ENCODE measurements at places on chromosomes 12 and 14. TPM values are rescaled to one million over a fixed set of nuclear protein-coding genes. Genes with fewer than 3 reads are reported as not detected.

- H3K4me1 ChIP-seq: peaks cover 60% of the 10 kb centered on the region
- DNase-seq: no peak
- H3K36me3 ChIP-seq: no peaks in the 10 kb centered on the region
- H3K27ac ChIP-seq: no peak overlapping the region
- no peak overlapping the region for H3K4me3 ChIP-seq
These were observed 39.0 kb downstream of the ITPK1 start for GRCh38 chr14:93076755-93077154.

DNA sequence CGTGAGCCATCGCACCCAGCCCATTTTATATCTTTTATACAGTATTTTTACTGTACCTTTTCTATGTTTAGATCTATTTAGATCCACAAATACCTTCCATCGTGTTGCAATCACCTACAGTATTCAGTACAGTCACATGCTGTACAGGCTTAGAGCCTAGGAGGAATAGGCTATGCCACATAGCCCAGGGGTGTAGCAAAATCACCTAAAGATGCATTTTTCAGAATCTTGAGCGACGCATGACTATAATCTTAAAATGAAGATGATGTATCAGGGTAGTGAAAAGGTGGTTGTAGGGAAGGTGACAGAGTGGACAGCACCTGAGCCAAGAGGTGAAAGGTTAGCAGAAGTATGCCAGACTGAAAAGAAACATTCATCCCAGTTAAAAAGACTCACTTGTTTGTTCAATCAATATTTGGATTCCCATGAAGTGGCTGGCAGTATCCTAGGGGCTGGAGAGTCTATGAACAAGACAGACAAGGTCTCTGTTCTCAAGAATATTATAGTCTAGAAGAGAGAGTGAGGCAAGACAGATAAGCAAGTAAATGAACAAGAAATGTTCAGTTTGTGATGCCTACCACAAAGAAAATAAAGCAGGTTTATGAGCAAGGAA, 3.6 kb downstream of the SPRING1 start:
- H3K4me3 ChIP-seq: peak overlapping the region; percentile 9
- peaks cover 36% of the 10 kb centered on the region for H3K4me1 ChIP-seq

GRCh38 chr14:50601394-50601793, 41.4 kb downstream of the ATL1 start:
- H3K4me1 ChIP-seq: no peaks in the 10 kb centered on the region
- H3K27me3 ChIP-seq: no peaks in the 10 kb centered on the region
- no peak overlapping the region for H3K4me3 ChIP-seq
- DNase-seq: no peak
- no peak overlapping the region for H3K27ac ChIP-seq

GPR84 gene
- polyA plus RNA-seq: not detected

ACVRL1 gene
- not detected for polyA plus RNA-seq

- no peak for DNase-seq
- no peak overlapping the region for H3K27ac ChIP-seq
- H3K36me3 ChIP-seq: no peaks in the 10 kb centered on the region
- no peak overlapping the region for H3K4me3 ChIP-seq
These were observed 33.2 kb downstream of the STON2 start for GRCh38 chr14:81366884-81367283.

DNA sequence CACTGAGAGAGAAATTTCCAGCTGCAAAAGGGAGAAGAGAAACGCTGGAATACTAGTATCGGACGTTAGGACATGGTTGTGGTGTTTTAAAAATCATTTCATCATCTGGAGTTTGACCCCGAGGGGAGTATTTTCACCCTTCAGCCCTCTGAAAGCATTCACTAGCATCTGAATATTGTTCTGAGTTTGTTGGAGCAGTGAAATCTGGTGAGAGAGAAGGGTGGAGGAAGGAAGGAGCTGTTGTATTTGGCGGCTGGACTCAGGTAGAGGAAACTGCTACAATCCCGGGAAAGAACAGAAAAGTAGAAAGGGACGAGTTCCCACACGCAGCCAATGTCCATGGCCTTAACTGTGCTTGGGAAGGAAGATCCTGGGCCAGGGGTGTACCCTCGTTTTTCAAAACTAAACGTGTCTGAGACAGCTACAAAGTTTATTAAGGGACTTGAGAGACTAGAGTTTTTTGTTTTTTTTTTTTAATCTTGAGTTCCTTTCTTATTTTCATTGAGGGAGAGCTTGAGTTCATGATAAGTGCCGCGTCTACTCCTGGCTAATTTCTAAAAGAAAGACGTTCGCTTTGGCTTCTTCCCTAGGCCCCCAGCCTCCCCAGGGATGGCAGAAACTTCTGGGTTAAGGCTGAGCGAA, 896 bp upstream of the CDKN1B start:
- peaks cover 75% of the 10 kb centered on the region for H3K4me1 ChIP-seq
- H3K27ac ChIP-seq: peak overlapping the region; percentile 98
- peak overlapping the region; percentile 99 for H3K4me3 ChIP-seq
- peak; percentile 3 for DNase-seq
- H3K27me3 ChIP-seq: no peaks in the 10 kb centered on the region

GRCh38 chr14:59187802-59188460, 536 bp upstream of the DAAM1 start:
- peak overlapping the region; percentile 87 for H3K27ac ChIP-seq
- peak overlapping the region; percentile 98 for H3K4me3 ChIP-seq
- peaks cover 11% of the 10 kb centered on the region for H3K27me3 ChIP-seq
- H3K36me3 ChIP-seq: no peaks in the 10 kb centered on the region
- DNase-seq: no peak
- peaks cover 21% of the 10 kb centered on the region for H3K4me1 ChIP-seq

DNA sequence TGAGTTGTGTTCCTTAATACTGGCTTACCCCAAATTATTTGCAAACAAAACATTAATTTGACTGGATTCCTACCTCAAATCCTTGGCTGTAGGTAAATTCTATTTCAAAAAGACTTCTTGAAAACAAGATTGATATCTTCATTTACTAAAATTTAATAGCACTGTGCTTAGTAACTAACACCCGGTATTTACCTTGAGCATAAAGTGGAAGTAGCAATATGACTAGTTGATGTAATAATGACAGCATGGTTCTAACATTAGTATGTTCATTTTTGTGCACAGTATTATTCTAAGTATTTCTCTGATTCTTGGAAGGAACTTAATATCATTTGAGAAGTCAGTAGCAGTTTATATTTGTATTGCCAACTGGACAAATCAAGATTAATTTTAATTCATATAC, 96.8 kb downstream of the PPHLN1 start:
- H3K27ac ChIP-seq: no peak overlapping the region
- H3K27me3 ChIP-seq: no peaks in the 10 kb centered on the region
- H3K36me3 ChIP-seq: peaks cover 21% of the 10 kb centered on the region

NFE2 gene
- 3.6 TPM for polyA plus RNA-seq

- peaks cover 27% of the 10 kb centered on the region for H3K4me1 ChIP-seq
- H3K27ac ChIP-seq: no peak overlapping the region
- DNase-seq: no peak
- H3K4me3 ChIP-seq: no peak overlapping the region
These were observed 44.8 kb downstream of the ARHGAP5 start for GRCh38 chr14:32121948-32122347.

DNA sequence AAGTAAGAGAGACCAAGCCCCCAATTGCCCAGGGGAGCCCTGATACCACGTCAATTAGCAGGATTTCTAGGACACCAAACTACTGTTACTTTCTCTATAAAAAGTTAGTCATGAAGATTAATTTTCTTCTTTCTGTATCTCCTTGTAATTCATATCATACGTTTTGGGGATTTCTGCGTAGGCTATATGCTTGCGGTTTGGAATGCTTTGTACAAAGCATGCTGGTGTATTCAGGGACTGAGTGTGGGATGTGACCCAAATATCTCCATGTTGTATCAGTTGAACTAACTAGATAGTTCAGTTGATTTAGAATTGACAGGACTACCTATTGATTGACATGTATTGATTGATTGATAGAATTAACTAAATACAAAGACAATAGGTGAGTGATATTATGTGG, 7.7 kb downstream of the GPR33 start:
- no peaks in the 10 kb centered on the region for H3K36me3 ChIP-seq
- no peak for DNase-seq
- peaks cover 3% of the 10 kb centered on the region for H3K4me1 ChIP-seq
- H3K27me3 ChIP-seq: peaks cover 6% of the 10 kb centered on the region

GRCh38 chr12:5511644-5512600, 80.0 kb downstream of the NTF3 start:
- H3K4me3 ChIP-seq: no peak overlapping the region
- no peak overlapping the region for H3K27ac ChIP-seq
- no peaks in the 10 kb centered on the region for H3K4me1 ChIP-seq
- no peaks in the 10 kb centered on the region for H3K36me3 ChIP-seq
- peaks cover 30% of the 10 kb centered on the region for H3K27me3 ChIP-seq
- DNase-seq: no peak

- no peak overlapping the region for H3K27ac ChIP-seq
- no peaks in the 10 kb centered on the region for H3K4me1 ChIP-seq
- DNase-seq: no peak
- H3K36me3 ChIP-seq: no peaks in the 10 kb centered on the region
- H3K27me3 ChIP-seq: peaks cover 12% of the 10 kb centered on the region
- no peak overlapping the region for H3K4me3 ChIP-seq
These were observed 210.4 kb downstream of the SPTSSA start for GRCh38 chr14:34251662-34252061.

- no peaks in the 10 kb centered on the region for H3K27me3 ChIP-seq
- H3K4me3 ChIP-seq: peak overlapping the region; percentile 15
- H3K4me1 ChIP-seq: peaks cover 27% of the 10 kb centered on the region
These were observed 17.0 kb downstream of the RHOF start for GRCh38 chr12:121776190-121777098.

SMAGP gene
- polyA plus RNA-seq: 55.3 TPM

- H3K27me3 ChIP-seq: no peaks in the 10 kb centered on the region
- H3K4me1 ChIP-seq: no peaks in the 10 kb centered on the region
- H3K36me3 ChIP-seq: no peaks in the 10 kb centered on the region
- no peak overlapping the region for H3K27ac ChIP-seq
- no peak for DNase-seq
- H3K4me3 ChIP-seq: no peak overlapping the region
These were observed 117.9 kb downstream of the PDE3A start for GRCh38 chr12:20486233-20486632.

AP5M1 gene
- 41.0 TPM for polyA plus RNA-seq

E2F7 gene
- not detected for polyA plus RNA-seq

GRCh38 chr12:104426926-104427546, 29.7 kb upstream of the CHST11 start:
- no peak overlapping the region for H3K4me3 ChIP-seq
- H3K4me1 ChIP-seq: peaks cover 10% of the 10 kb centered on the region
- no peak overlapping the region for H3K27ac ChIP-seq
- H3K36me3 ChIP-seq: peaks cover 7% of the 10 kb centered on the region
- no peak for DNase-seq

SLCO1B1 gene
- not detected for polyA plus RNA-seq

GRCh38 chr12:46377678-46378077, 5.1 kb upstream of the SLC38A2 start:
- H3K4me1 ChIP-seq: peaks cover 15% of the 10 kb centered on the region
- H3K27ac ChIP-seq: no peak overlapping the region
- H3K4me3 ChIP-seq: no peak overlapping the region
- no peaks in the 10 kb centered on the region for H3K36me3 ChIP-seq

DNA sequence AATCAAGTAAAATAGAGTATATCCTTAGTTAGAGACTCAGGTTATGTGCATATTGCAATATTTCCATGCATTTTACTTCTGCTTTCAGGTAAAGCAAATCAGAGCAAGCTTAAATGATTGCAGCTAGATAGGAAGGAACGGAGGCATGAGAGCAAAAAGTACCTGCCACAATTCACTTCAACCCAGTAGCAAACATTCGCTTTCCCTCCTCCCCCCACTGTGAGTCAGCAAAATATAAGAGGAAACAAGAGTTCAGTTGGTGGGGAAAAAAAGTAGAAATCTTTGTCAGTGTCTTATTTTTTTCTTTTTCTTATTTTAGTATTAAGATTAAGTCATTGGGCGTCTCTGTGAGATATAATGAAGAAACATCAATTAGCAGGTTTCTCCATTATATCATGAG, 475.4 kb downstream of the NPAS3 start:
- no peak for DNase-seq
- no peak overlapping the region for H3K4me3 ChIP-seq
- no peak overlapping the region for H3K27ac ChIP-seq
- H3K27me3 ChIP-seq: peaks cover 4% of the 10 kb centered on the region
- H3K4me1 ChIP-seq: no peaks in the 10 kb centered on the region
- H3K36me3 ChIP-seq: no peaks in the 10 kb centered on the region

- no peak overlapping the region for H3K4me3 ChIP-seq
- no peak overlapping the region for H3K27ac ChIP-seq
- DNase-seq: no peak
- no peaks in the 10 kb centered on the region for H3K27me3 ChIP-seq
- H3K4me1 ChIP-seq: peaks cover 6% of the 10 kb centered on the region
These were observed 30.1 kb downstream of the CDKN1B start for GRCh38 chr12:12747278-12747677.

YEATS4 gene
- polyA plus RNA-seq: 46.8 TPM

TBC1D30 gene
- 0.92 TPM for polyA plus RNA-seq

DNA sequence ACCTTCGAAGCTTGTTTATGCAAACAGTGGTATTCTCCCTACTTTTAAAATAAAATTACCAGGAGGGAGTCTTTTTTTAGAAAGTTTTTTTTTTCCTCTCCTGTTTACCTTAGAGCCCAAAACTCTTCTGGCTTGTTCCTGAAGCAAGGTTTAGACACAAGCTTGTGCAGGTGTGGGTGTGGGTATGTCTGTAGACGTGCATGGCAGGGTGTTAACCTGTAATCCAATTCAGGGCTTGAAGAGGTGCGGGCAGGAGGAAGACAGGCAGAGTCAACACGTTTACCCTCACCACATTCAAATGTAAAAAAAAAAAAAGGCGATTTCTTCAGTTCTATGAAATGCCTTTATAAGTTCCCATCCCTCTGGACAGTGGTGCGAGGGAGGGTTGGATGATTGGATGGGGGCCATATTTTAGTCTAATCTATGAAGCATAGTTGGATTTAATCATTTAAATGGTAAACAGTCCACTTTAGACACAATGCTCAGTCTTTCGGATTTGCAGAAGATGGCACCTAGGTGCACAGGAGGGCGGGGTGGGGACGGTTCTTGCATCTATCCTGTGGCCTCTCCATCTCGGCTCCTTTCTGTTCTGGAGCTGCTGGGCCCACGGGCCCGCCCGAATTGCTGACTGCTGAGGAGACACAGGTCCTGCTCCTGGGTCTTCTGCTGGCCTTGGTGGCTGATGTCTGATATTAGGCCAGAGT, 982 bp upstream of the NINJ2 start:
- H3K4me1 ChIP-seq: peaks cover 22% of the 10 kb centered on the region
- no peak overlapping the region for H3K4me3 ChIP-seq
- no peak overlapping the region for H3K27ac ChIP-seq
- H3K27me3 ChIP-seq: peaks cover 9% of the 10 kb centered on the region

GRCh38 chr14:77603654-77604255, 12.7 kb downstream of the SPTLC2 start:
- no peak for DNase-seq
- H3K27ac ChIP-seq: peak overlapping the region; percentile 54
- H3K4me1 ChIP-seq: peaks cover 89% of the 10 kb centered on the region
- H3K36me3 ChIP-seq: no peaks in the 10 kb centered on the region
- H3K27me3 ChIP-seq: no peaks in the 10 kb centered on the region
- H3K4me3 ChIP-seq: peak overlapping the region; percentile 77

- H3K27ac ChIP-seq: no peak overlapping the region
- peaks cover 30% of the 10 kb centered on the region for H3K27me3 ChIP-seq
- DNase-seq: no peak
- no peak overlapping the region for H3K4me3 ChIP-seq
- no peaks in the 10 kb centered on the region for H3K36me3 ChIP-seq
- H3K4me1 ChIP-seq: no peaks in the 10 kb centered on the region
These were observed 444.8 kb downstream of the RGS6 start for GRCh38 chr14:72377016-72377415.

- no peaks in the 10 kb centered on the region for H3K36me3 ChIP-seq
- H3K4me1 ChIP-seq: peaks cover 29% of the 10 kb centered on the region
- H3K27me3 ChIP-seq: no peaks in the 10 kb centered on the region
- peak; percentile 58 for DNase-seq
These were observed 27.0 kb upstream of the RCOR1 start for GRCh38 chr14:102565331-102565887.

GRCh38 chr14:71384007-71384845, 477.0 kb downstream of the PCNX1 start:
- no peak for DNase-seq
- H3K27ac ChIP-seq: peak overlapping the region; percentile 98
- H3K36me3 ChIP-seq: no peaks in the 10 kb centered on the region
- H3K27me3 ChIP-seq: no peaks in the 10 kb centered on the region
- H3K4me3 ChIP-seq: peak overlapping the region; percentile 59

KRT71 gene
- polyA plus RNA-seq: not detected
